GM23338 (cell line): ENCODE measurements at places on chromosomes 4 and X. TPM values are rescaled to one million over a fixed set of nuclear protein-coding genes. Genes with fewer than 3 reads are reported as not detected.

TEX13B gene
- polyA plus RNA-seq = 0.16 and 0.23 TPM in 2 replicates

TLR10 gene
- 0.10 TPM in 1 of 2 replicates, not detected in the other for polyA plus RNA-seq

KLB gene
- 0.19 and 0.21 TPM in 2 replicates for polyA plus RNA-seq

TMPRSS11E gene
- 0.43 and 0.44 TPM in 2 replicates for polyA plus RNA-seq

PRSS12 gene
- 4.1 and 5.5 TPM in 2 replicates for polyA plus RNA-seq

NWD2 gene
- not detected in 2 replicates for polyA plus RNA-seq

MCF2 gene
- 0.78 and 1.4 TPM in 2 replicates for polyA plus RNA-seq

QDPR gene
- polyA plus RNA-seq = 40.9 and 42.7 TPM in 2 replicates

ADH7 gene
- polyA plus RNA-seq = not detected in 2 replicates

ADH1A gene
- polyA plus RNA-seq = not detected in 2 replicates

RAB41 gene
- not detected in 2 replicates for polyA plus RNA-seq

HTN1 gene
- polyA plus RNA-seq = not detected in 2 replicates

PDLIM3 gene
- polyA plus RNA-seq = 8.3 and 8.5 TPM in 2 replicates

SSX2B gene
- not detected in 2 replicates for polyA plus RNA-seq

GAGE12H gene
- polyA plus RNA-seq = not detected in 2 replicates

PABPC4L gene
- polyA plus RNA-seq = 1.8 and 2.1 TPM in 2 replicates

SMIM10 gene
- polyA plus RNA-seq = 3.9 and 4.8 TPM in 2 replicates

PAK3 gene
- 4.4 and 5.4 TPM in 2 replicates for polyA plus RNA-seq

GPR82 gene
- polyA plus RNA-seq = 0.32 and 0.35 TPM in 2 replicates

SASH3 gene
- polyA plus RNA-seq = 0.18 and 0.26 TPM in 2 replicates

ADAM29 gene
- not detected in 2 replicates for polyA plus RNA-seq

NHSL2 gene
- polyA plus RNA-seq = 3.7 and 4.7 TPM in 2 replicates

FAM47A gene
- not detected in 2 replicates for polyA plus RNA-seq

CITED1 gene
- 1.1 and 2.0 TPM in 2 replicates for polyA plus RNA-seq

PNMA5 gene
- polyA plus RNA-seq = 0.10 and 0.24 TPM in 2 replicates

NPY5R gene
- 1.2 and 1.8 TPM in 2 replicates for polyA plus RNA-seq

ADGRL3 gene
- polyA plus RNA-seq = 9.0 and 9.7 TPM in 2 replicates

SLC10A6 gene
- polyA plus RNA-seq = not detected in 2 replicates

POU4F2 gene
- not detected in 2 replicates for polyA plus RNA-seq

SPACA5 gene
- not detected in 2 replicates for polyA plus RNA-seq

CC2D2A gene
- 11.1 and 13.9 TPM in 2 replicates for polyA plus RNA-seq

PRRG3 gene
- 3.7 and 5.0 TPM in 2 replicates for polyA plus RNA-seq

MAGEB16 gene
- not detected in 2 replicates for polyA plus RNA-seq

POLA1 gene
- polyA plus RNA-seq = 10.0 and 12.6 TPM in 2 replicates

NUDT10 gene
- 20.9 and 21.8 TPM in 2 replicates for polyA plus RNA-seq

PLAC1 gene
- 0.50 and 0.89 TPM in 2 replicates for polyA plus RNA-seq

CPEB2 gene
- polyA plus RNA-seq = 0.54 and 0.66 TPM in 2 replicates

TMEM128 gene
- 25.9 and 27.5 TPM in 2 replicates for polyA plus RNA-seq

DRD5 gene
- 0.08 and 0.16 TPM in 2 replicates for polyA plus RNA-seq

TBX22 gene
- polyA plus RNA-seq = 0.35 and 0.52 TPM in 2 replicates

P2RY4 gene
- polyA plus RNA-seq = not detected in 2 replicates

TEX11 gene
- polyA plus RNA-seq = 0.28 and 0.60 TPM in 2 replicates

ITIH6 gene
- not detected in 2 replicates for polyA plus RNA-seq

MAGEA4 gene
- 0.73 and 1.0 TPM in 2 replicates for polyA plus RNA-seq

UGT2B7 gene
- polyA plus RNA-seq = not detected in 2 replicates

SYN1 gene
- 3.6 and 7.1 TPM in 2 replicates for polyA plus RNA-seq

ASB12 gene
- 0.63 and 1.1 TPM in 2 replicates for polyA plus RNA-seq

CXCL3 gene
- 15.9 and 19.5 TPM in 2 replicates for polyA plus RNA-seq

PLK4 gene
- polyA plus RNA-seq = 18.4 and 25.5 TPM in 2 replicates

KCNE5 gene
- 4.0 and 4.1 TPM in 2 replicates for polyA plus RNA-seq

SHROOM2 gene
- polyA plus RNA-seq = 3.2 and 3.5 TPM in 2 replicates

P2RY8 gene
- polyA plus RNA-seq = 0.23 and 0.24 TPM in 2 replicates

GAGE12E gene
- polyA plus RNA-seq = not detected in 2 replicates

FOXP3 gene
- polyA plus RNA-seq = 0.11 and 0.21 TPM in 2 replicates

OPN1LW gene
- not detected in 2 replicates for polyA plus RNA-seq

CLDN22 gene
- polyA plus RNA-seq = not detected in 2 replicates

ANAPC4 gene
- 25.0 and 34.3 TPM in 2 replicates for polyA plus RNA-seq

HERC5 gene
- 22.8 and 24.4 TPM in 2 replicates for polyA plus RNA-seq

FREM3 gene
- polyA plus RNA-seq = 0.03 and 0.28 TPM in 2 replicates
